CD4-positive, alpha-beta T cell (primary cell): ENCODE measurements at places on chromosomes 6 and 20.
A peak's percentile ranks its signal among the peaks of the same experiment; 100 is the strongest.

DNA sequence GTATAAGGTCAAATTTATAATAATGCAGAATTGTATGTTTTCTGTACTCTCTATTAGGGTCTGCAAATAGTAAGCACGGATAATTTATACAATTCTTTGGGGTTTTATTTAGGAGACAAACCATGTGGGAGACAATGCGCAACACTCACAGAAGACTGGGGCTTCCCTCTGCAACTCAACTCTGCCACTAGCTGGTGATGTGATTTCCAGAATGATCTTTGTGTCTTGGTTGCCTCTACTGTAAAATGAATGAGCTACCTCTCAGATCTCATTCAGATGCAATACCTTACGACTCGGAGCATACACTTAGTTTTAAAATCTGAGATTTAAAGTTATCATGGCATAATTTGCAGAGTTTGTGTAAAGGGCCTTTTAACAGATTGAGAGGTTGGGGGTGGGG is 6.4 kb downstream of the MAN1A1 start:
- no peak overlapping the region for H3K27ac ChIP-seq
- H3K36me3 ChIP-seq, result no peaks in the 10 kb centered on the region
- peaks cover 30% of the 10 kb centered on the region for H3K4me1 ChIP-seq
- peak; percentile 36 for DNase-seq
- no peaks in the 10 kb centered on the region for H3K27me3 ChIP-seq
- no peak overlapping the region for H3K4me3 ChIP-seq

DNA sequence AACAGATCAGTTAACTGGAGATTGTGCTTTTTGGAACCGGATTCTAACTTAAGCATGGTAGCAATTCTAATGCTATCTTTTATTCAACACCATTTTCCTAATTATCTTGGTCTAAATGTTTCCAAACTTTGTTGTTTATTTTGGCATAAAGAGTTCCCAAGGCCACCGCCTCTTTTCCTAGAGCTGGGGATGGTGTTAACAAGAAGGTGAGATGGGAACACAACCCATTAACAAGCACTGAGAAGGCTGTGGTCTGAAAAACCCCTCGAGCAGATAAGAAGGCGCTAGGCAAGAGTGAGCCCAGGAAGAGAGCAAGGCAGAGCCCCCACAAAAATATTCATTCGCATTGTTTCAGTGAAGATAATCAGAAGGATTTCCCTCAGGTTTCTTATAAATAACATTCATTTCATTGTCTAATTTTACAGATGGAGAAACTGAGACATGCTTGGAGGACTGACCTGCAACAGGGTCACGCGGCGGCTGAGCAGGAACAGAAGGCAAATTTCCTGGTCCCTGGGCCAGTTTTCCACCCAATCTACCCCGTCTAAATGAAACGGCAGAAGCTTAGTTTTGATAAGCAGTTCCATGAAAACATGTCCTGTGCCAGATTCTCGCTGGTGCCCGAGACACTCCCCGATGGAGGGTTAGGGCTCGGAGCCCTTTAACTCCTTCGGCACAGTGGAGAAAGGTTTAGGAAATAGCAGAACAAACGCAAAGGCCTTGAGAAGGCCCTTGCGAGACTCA is 155.6 kb downstream of the FOXC1 start:
- H3K4me1 ChIP-seq, result peaks cover 7% of the 10 kb centered on the region
- H3K4me3 ChIP-seq, result no peak overlapping the region
- no peak overlapping the region for H3K27ac ChIP-seq
- DNase-seq, result no peak
- H3K27me3 ChIP-seq, result no peaks in the 10 kb centered on the region

GRCh38 chr6:28719275-28719940 is 193.7 kb downstream of the GPX5 start:
- H3K36me3 ChIP-seq, result no peaks in the 10 kb centered on the region
- DNase-seq, result no peak
- H3K4me1 ChIP-seq, result no peaks in the 10 kb centered on the region
- peaks cover 38% of the 10 kb centered on the region for H3K27me3 ChIP-seq

- H3K27ac ChIP-seq, result no peak overlapping the region
- DNase-seq, result no peak
These were observed 73.5 kb upstream of the PTPRT start for GRCh38 chr20:43263226-43263625.

GRCh38 chr20:47258745-47259695 is 97.5 kb downstream of the ZMYND8 start:
- H3K27me3 ChIP-seq, result no peaks in the 10 kb centered on the region
- no peak overlapping the region for H3K4me3 ChIP-seq
- H3K4me1 ChIP-seq, result no peaks in the 10 kb centered on the region
- peaks cover 73% of the 10 kb centered on the region for H3K36me3 ChIP-seq
- no peak for DNase-seq

DNA sequence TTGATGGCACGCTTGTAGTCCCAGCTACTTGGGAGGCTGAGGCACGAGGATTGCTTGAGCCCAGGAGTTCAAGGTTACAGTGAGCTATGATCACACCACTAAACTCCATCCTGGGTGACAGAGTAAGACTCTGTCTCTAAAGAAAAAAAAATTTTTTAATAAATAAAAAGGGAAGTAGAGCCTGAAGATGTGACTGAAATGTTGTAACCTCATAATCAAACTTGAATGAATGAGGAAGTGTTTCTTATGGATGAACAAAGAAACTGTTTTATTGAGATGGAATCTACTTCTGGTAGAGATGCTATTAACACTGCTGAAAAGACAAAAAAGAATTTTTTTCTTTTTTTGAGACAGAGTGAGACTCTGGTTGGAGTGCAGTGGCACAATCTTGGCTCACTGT is 6.7 kb downstream of the MAK start:
- no peak overlapping the region for H3K27ac ChIP-seq
- H3K4me1 ChIP-seq, result no peaks in the 10 kb centered on the region
- DNase-seq, result no peak
- no peak overlapping the region for H3K4me3 ChIP-seq
- peaks cover 13% of the 10 kb centered on the region for H3K27me3 ChIP-seq

DNA sequence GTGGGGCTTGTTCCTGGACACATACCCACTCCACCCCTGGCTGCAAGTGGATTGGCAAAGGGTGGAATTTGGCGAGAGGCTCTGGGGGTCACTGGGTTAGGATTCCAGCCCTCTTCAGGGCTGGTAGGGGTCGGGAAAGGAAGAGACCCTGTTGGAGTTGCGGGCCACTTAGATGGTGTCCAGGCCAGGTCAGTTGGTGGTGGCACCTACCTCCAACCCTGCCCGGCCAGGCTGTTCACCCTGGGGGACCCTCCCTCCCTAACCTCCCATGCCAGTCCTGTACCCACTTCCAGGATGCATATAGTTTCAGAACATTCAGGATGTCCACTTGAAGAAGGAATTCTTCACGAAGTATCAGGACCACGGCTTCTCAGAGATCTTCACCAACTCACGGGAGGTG is 21.0 kb downstream of the CAPN11 start:
- no peaks in the 10 kb centered on the region for H3K36me3 ChIP-seq
- peaks cover 9% of the 10 kb centered on the region for H3K4me1 ChIP-seq
- no peak for DNase-seq
- no peak overlapping the region for H3K4me3 ChIP-seq

DNA sequence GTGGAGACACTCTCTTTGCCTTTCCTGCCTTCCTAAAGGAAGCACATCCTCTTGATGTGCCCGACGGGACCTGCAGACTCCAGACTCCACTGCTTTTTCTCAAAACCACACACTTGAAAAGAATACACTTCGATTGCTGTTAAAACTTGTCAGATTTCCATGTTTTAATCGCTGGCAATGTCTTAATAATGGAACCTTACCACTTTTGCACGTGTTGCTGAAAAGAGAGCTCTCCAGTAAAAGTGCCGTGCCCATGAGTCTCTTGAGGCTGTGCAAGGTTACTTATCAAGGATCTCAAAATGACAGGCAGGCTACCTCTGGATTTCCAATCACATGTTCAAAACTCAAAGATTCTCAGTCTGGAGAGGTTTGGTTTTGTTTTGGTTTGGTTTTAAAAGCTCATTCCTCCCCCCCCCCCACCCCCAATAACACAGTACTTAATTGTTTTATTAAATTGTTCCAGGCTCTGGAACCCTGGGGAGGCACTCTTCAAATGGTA is 12.0 kb upstream of the TFAP2A start:
- no peak for DNase-seq
- H3K4me1 ChIP-seq, result peaks cover 14% of the 10 kb centered on the region
- no peaks in the 10 kb centered on the region for H3K36me3 ChIP-seq
- H3K27me3 ChIP-seq, result peaks cover 83% of the 10 kb centered on the region

DNA sequence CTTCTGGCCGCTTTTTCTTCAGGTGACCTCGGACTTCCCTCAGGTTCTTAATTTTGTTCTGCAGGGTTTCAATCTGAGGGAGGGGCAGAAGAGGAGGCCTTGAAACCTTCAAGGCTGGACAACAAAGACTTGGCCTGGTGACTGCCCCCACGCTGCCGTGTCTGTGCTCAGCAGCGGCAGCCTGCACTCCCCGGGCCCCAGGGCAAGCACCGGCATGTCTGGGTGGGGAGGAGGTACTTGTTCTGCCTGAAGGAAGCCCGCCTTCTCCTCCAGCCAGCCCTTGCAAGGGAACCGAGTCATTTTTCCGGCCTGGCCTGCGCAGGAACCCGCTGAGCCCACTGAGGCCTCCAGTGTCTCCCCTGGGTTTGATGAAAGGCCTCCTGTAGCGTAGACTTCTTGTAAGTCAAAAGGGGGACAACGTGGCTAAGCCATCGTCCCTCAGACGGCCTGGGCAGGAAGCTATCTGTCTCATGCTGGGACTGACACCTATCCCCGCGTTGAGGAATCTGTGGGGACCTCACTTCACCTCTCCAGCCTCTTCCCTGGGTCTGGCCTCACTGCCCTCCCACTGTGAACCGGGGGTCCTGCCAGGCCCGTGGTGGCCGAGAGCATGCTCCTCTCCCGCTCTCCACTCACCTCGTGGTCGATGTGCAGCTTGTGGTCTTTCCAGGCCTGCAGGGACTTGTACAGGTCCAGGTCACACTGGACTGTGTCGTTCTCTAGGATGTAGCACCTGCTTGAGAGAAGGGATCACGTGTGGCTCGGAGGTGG is 119.9 kb downstream of the SULF2 start:
- no peak overlapping the region for H3K4me3 ChIP-seq
- peaks cover 8% of the 10 kb centered on the region for H3K4me1 ChIP-seq
- peaks cover 16% of the 10 kb centered on the region for H3K36me3 ChIP-seq
- no peaks in the 10 kb centered on the region for H3K27me3 ChIP-seq
- no peak overlapping the region for H3K27ac ChIP-seq

- H3K4me1 ChIP-seq, result no peaks in the 10 kb centered on the region
- no peak overlapping the region for H3K4me3 ChIP-seq
- DNase-seq, result no peak
These were observed 96.6 kb upstream of the FKBP1C start for GRCh38 chr6:63114610-63115211.

DNA sequence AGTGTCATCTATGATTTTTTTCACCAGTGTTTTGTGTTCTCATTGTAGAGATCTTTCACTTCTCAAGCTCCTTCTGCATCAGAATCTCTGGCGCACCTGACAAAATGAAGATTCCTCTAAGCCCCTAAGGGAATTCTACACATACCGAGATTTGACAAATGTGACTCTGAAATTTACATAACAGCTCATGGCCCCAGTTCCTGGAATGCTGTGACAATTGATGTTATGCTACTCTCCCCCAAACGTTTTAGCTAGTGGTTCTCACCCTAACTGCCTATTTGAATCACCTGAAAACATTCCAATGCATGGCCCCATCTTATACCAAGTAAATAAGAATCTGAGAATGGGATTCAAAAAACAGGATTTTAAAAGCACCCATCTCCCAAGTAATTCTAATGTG is 162.1 kb upstream of the FKBP1C start:
- no peak for DNase-seq
- no peaks in the 10 kb centered on the region for H3K27me3 ChIP-seq
- no peaks in the 10 kb centered on the region for H3K4me1 ChIP-seq
- H3K36me3 ChIP-seq, result no peaks in the 10 kb centered on the region

DNA sequence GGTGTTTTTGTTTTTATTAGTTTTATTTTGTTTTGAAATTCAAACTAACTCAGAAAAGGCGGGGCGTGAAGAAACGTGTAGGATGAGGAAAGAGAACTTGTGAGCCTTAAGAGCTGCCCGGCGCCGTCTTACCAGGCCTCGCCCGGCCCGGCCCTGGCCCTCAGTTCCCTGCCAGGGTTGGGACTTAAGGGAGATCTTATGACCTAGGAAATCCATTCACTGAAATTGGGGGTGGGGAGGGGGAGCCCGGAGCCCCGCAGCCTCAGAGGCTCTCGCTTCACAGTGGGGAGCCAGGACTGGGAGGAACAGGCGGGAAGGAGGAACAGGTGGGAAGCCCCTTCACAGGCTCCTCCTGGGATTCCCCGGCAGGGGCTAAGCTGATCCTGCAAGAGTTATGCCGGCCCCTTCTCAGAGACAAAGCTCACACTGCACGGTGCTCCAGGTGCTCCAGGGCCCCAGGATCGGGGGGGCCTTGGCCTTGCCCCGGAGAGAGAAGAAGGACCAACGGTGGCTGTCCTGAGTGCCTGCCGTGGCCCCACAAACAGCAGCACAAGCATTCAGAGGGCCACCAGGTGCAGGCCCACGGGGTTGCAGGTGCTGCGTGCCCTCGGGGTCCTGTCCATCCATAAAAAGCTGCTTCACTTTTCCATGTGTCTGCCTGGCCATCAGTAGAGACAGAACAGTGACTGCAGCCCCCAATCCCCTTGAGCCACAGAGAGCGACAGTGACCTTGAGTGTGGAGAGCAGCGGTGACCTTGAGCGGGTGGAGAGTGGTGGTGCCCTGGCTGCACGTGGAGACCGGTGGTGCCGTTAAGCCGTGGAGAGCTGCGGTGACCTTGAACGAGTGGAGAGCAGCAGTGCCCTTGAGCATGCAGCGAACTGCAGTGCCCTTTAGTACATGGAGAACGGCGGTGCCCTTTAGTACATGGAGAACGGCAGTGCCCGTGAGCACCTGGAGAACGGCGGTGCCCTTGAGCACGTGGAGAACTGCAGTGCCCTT is 152.7 kb downstream of the DLL1 start:
- no peaks in the 10 kb centered on the region for H3K36me3 ChIP-seq
- no peak overlapping the region for H3K27ac ChIP-seq
- DNase-seq, result no peak
- H3K4me1 ChIP-seq, result no peaks in the 10 kb centered on the region
- H3K27me3 ChIP-seq, result no peaks in the 10 kb centered on the region

- H3K4me3 ChIP-seq, result no peak overlapping the region
- H3K36me3 ChIP-seq, result peaks cover 3% of the 10 kb centered on the region
- H3K27ac ChIP-seq, result no peak overlapping the region
- DNase-seq, result no peak
These were observed 116.1 kb upstream of the TIAM2 start for GRCh38 chr6:154878871-154879491.

- no peak overlapping the region for H3K4me3 ChIP-seq
- no peak for DNase-seq
- H3K36me3 ChIP-seq, result no peaks in the 10 kb centered on the region
- no peak overlapping the region for H3K27ac ChIP-seq
- peaks cover 4% of the 10 kb centered on the region for H3K4me1 ChIP-seq
- no peaks in the 10 kb centered on the region for H3K27me3 ChIP-seq
These were observed 21.5 kb upstream of the RALGAPA2 start for GRCh38 chr20:20733943-20734342.

GRCh38 chr6:16057446-16057845 is 71.4 kb upstream of the MYLIP start:
- H3K4me3 ChIP-seq, result no peak overlapping the region
- H3K4me1 ChIP-seq, result no peaks in the 10 kb centered on the region
- no peak overlapping the region for H3K27ac ChIP-seq

GRCh38 chr6:34346175-34347119 is 46.0 kb downstream of the NUDT3 start:
- H3K4me3 ChIP-seq, result no peak overlapping the region
- H3K27ac ChIP-seq, result no peak overlapping the region
- no peak for DNase-seq
- peaks cover 3% of the 10 kb centered on the region for H3K4me1 ChIP-seq
- no peaks in the 10 kb centered on the region for H3K36me3 ChIP-seq
- no peaks in the 10 kb centered on the region for H3K27me3 ChIP-seq

GRCh38 chr6:4078691-4079471 is at the start of gene FAM217A:
Gene FAM217A, minus strand, starts transcription at chr6:4079137. Its CDS starts 1,723 bp downstream, at chr6:4077414.
- H3K4me1 ChIP-seq, result no peaks in the 10 kb centered on the region
- H3K27me3 ChIP-seq, result peaks cover 4% of the 10 kb centered on the region
- no peak for DNase-seq
- no peak within 1 kb of the TSS for H3K4me3 ChIP-seq
